ENCODE measurements at places on chromosomes 2 and 18. TPM values are rescaled to one million over a fixed set of nuclear protein-coding genes. Genes with fewer than 3 reads are reported as not detected.
A peak's percentile ranks its signal among the peaks of the same experiment; 100 is the strongest.

DNA sequence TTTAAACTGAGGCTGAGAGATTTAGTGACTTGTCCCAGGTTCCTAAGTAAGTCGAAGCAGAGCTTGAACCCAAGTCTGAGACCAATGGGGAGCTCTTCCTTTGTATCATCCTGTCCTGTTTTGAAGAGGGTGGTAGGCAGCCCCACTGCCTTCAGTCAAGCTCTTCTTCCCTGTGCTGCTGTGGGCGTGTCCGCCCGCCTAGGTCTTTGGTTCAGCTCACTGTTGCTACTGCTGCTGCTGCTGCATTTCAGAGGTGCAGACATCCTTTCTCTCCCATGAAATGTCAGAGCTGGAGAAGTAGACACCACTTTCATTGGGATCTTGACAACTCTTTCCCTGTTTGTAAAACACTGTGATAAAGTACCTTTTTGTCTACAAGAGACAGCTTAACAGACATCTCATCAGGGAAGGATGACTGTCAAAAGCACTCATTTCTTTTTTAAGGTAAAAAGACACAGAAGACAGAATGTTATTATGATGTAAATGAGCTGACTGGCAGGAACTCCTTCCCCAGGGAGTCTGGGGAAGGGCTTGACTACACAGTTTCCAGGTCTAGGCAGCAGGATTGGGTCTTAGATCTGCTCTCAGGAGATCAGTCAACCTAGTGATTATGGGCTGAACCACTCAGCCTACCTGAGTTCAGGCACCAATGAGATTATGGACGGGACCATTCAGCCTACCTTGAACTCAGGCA, 91.7 kb upstream of the TRIB2 start:
- peaks cover 21% of the 10 kb centered on the region for H3K36me3 ChIP-seq
- peaks cover 52% of the 10 kb centered on the region for H3K4me1 ChIP-seq
- DNase-seq, result peak; percentile 57
- 0 out of 2 replicates have a peak, but pooled peaks cover 3% of the 10 kb centered on the region for H3K27me3 ChIP-seq
- peak overlapping the region; percentile 73 for H3K27ac ChIP-seq

GRCh38 chr2:26584191-26584590, 57.0 kb downstream of the CIB4 start:
- H3K36me3 ChIP-seq, result no peaks in the 10 kb centered on the region
- no peak overlapping the region for H3K4me3 ChIP-seq
- H3K27me3 ChIP-seq, result peaks cover 6% of the 10 kb centered on the region
- H3K4me1 ChIP-seq, result no peaks in the 10 kb centered on the region

The RAD51AP2 gene
- 0.30 TPM for total RNA-seq

- peaks cover 5% of the 10 kb centered on the region for H3K27me3 ChIP-seq
- peaks cover 19% of the 10 kb centered on the region for H3K4me1 ChIP-seq
- peaks cover 12% of the 10 kb centered on the region for H3K36me3 ChIP-seq
- H3K4me3 ChIP-seq, result no peak overlapping the region
- no peak overlapping the region for H3K27ac ChIP-seq
- DNase-seq, result no peak
These were observed 47.2 kb upstream of the MGAT4A start for GRCh38 chr2:98778151-98778550.

GRCh38 chr2:201784563-201784962, 3.8 kb upstream of the ALS2 start:
- H3K4me3 ChIP-seq, result no peak overlapping the region
- H3K27ac ChIP-seq, result no peak overlapping the region
- peaks cover 11% of the 10 kb centered on the region for H3K4me1 ChIP-seq

The CRACDL gene
- 0.72 TPM for total RNA-seq

DNA sequence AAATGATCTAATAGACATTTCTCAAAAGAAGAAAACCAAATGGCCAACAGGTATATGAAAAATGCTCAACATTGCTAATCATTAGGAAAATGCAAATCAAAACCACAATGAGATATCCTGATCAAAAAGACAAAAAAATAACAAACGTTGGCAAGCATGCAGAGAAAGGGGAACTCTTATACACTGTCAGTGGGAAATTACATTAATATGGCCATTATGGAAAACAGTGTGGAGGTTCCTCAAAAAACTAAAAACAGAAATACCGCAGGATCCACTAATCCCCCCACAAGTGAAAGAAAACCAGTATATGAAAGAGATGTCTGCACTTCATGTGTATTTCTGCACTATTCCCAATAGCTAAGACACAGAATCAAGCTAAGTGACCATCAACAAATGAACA, 57.7 kb upstream of the CTIF start:
- no peaks in the 10 kb centered on the region for H3K36me3 ChIP-seq
- H3K27ac ChIP-seq, result no peak overlapping the region
- no peaks in the 10 kb centered on the region for H3K4me1 ChIP-seq
- no peak overlapping the region for H3K4me3 ChIP-seq
- DNase-seq, result no peak

- no peak overlapping the region for H3K4me3 ChIP-seq
- H3K36me3 ChIP-seq, result peaks cover 13% of the 10 kb centered on the region
- DNase-seq, result no peak
- no peaks in the 10 kb centered on the region for H3K27me3 ChIP-seq
- no peak overlapping the region for H3K27ac ChIP-seq
- no peaks in the 10 kb centered on the region for H3K4me1 ChIP-seq
These were observed 50.5 kb downstream of the USP37 start for GRCh38 chr2:218517434-218518206.

- no peak overlapping the region for H3K4me3 ChIP-seq
- no peak overlapping the region for H3K27ac ChIP-seq
- no peak for DNase-seq
- H3K4me1 ChIP-seq, result peaks cover 16% of the 10 kb centered on the region
- peaks cover 94% of the 10 kb centered on the region for H3K27me3 ChIP-seq
These were observed 11.3 kb downstream of the SIX2 start for GRCh38 chr2:44997963-44998362.

DNA sequence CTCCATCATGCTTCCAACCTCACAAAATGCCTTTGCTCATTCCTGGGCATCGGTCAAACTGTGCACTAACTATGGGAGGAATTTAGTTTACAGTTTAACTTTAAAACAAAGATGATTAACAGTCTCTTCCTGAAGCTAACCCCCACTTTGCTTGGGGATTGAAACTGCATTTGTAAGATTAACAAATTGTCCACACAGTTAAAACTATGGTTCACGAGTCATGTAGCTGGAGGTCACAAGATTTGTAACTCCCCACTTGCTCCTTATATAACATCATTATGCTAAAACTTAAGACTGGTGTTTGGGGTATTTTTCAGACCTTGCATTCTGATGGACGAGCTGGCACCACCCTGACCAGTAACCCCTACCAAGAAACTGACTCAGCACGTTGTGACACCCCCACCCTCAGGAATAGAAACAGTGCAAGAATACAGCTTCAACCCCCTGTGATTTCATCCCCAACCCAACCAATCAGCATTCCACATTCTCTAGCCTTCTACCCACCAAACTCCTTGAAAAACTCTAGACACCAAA, 252.3 kb downstream of the MBD5 start:
- H3K4me3 ChIP-seq, result no peak overlapping the region
- peaks cover 8% of the 10 kb centered on the region for H3K4me1 ChIP-seq

DNA sequence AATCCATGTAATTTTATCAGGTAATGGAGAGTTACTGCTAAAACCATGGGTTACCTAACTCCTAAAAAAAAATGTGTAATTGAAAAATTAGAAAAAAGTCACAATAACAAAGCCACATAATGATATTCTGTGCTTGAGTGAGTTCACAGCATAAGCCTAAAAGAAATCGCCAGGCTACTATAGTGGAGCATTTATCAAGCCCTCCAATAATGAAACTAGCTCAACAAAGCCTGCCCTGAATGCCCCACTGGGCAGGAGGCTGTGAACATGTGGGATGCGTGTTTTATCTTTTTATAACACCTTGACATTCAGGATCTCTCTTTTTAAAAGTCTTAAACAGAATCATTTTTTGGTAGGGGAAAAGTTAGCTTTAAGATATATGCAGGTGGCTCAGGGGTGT, 86.3 kb downstream of the KCTD18 start:
- no peak overlapping the region for H3K27ac ChIP-seq
- H3K4me1 ChIP-seq, result peaks cover 24% of the 10 kb centered on the region
- peaks cover 52% of the 10 kb centered on the region for H3K36me3 ChIP-seq
- H3K27me3 ChIP-seq, result no peaks in the 10 kb centered on the region
- no peak for DNase-seq

The CCDC141 gene
- total RNA-seq, result 8.5 TPM

The RFX8 gene
- 0.21 TPM for total RNA-seq

DNA sequence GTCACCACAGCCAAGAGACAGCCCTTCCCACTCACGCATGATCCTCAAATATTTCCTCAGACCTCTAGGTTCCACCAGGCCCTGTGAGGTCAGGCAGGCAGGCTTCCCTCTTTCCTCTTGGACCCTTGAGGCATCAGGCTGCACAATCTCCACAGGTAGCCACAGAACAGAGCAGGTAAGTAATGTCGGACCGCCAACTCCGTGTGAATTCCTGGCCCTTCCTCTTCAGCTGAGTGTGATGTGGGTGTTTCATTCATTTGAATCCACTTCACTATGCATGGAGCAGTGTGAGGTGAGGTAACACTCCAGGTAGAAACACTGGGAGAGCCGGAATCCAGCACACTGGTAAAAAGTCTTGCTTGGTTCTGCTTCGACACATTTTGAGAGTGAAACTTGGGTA, 44.0 kb downstream of the MRPL35 start:
- no peak overlapping the region for H3K27ac ChIP-seq
- H3K4me3 ChIP-seq, result no peak overlapping the region
- peaks cover 6% of the 10 kb centered on the region for H3K27me3 ChIP-seq
- peaks cover 11% of the 10 kb centered on the region for H3K4me1 ChIP-seq
- H3K36me3 ChIP-seq, result no peaks in the 10 kb centered on the region

The ASAP2 gene
- total RNA-seq, result 14.5 TPM

DNA sequence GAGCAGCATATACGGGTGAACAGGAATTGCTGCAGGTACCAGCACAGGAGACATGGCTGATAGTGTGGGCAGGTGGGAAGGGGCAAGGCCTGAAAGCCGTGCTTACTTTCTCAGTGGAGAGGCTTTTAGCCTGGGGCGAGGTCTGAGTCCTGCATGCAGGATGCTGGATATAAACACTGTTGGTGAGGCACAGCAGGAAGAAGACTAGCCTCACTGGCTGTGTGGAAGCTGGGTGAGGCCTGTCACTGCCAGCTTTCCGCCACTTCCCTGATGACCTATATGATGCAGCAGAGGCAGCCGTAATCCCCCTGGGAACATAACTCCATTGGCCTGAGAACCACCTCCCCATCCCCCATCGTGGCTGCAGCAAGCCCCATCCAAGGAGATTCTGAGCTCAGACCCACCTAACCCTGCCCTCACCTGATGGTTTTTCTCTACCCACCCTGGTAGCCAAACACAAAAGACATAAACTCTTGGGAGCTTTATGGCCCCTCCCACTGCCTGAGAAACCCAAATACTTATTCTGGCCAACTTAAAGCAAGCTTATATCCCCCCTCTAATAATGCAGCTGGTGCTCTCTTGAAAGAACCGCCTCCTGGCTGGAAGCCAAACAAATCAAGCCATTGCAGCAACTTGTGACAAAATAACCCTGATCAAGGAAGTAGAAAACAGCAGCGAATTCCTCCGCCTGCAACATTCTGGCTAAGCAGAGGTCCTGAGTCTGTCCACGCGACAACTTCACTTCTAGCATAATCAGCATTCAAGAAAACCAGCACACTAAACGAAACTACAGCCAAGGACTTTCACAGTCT, 54.6 kb upstream of the DSC1 start:
- no peak overlapping the region for H3K27ac ChIP-seq
- peaks cover 20% of the 10 kb centered on the region for H3K4me1 ChIP-seq
- H3K27me3 ChIP-seq, result no peaks in the 10 kb centered on the region
- DNase-seq, result no peak

DNA sequence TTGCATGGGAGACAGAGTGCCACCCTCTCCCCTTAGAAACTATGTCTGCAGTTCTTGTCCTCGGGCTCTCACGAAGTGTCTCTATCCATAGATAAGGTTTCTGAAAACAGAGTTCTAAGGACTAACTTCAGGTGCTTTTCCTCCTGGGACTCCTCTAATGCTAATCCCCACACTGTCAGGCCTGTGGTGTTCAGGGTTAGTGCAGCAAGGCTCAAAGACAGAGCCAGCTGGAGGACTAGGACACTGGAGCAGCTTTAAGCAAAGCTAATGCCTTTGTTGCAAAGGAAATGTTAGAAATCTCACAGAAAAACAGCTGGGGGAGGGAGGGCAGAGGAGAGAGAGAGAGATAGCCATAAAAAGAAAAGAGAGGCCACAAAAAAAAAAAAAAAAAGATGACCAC, 824.0 kb upstream of the FSHR start:
- DNase-seq, result no peak
- H3K36me3 ChIP-seq, result no peaks in the 10 kb centered on the region
- H3K27ac ChIP-seq, result no peak overlapping the region

GRCh38 chr2:141513853-141514252, 617.0 kb downstream of the LRP1B start:
- peaks cover 7% of the 10 kb centered on the region for H3K4me1 ChIP-seq
- no peak overlapping the region for H3K4me3 ChIP-seq
- no peaks in the 10 kb centered on the region for H3K27me3 ChIP-seq

The KIF1A gene
- total RNA-seq, result 279 TPM

GRCh38 chr2:228866781-228867180, 404.3 kb downstream of the PID1 start:
- no peak overlapping the region for H3K27ac ChIP-seq
- no peak for DNase-seq
- peaks cover 6% of the 10 kb centered on the region for H3K36me3 ChIP-seq

GRCh38 chr2:12495247-12495868, 221.4 kb upstream of the TRIB2 start:
- H3K36me3 ChIP-seq, result no peaks in the 10 kb centered on the region
- no peak overlapping the region for H3K4me3 ChIP-seq
- peaks cover 3% of the 10 kb centered on the region for H3K4me1 ChIP-seq

The TEKT4 gene
- total RNA-seq, result not detected

The SIGLEC15 gene
- total RNA-seq, result 0.48 TPM

The FAP gene
- not detected for total RNA-seq

The PLEK gene
- 0.37 TPM for total RNA-seq

DNA sequence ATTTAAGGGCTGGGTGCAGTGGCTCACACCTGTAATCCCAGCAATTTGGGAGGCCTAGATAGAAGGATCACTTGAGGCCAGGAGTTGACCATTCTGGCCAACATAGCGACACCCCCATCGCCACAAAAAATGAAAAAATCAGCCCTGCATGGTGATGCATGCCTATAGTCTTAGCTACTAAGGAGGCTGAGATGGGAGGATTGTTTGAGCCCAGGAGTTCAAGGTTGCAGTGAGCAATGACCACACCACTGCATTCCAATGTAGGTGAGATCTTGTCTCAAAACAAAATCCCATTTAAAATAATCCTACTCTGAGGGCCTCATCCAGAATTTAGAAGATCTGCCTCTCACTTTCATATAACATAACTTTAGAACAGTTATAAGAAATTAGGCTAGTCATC, 2.7 kb upstream of the SERTAD2 start:
- no peak for DNase-seq
- no peak overlapping the region for H3K4me3 ChIP-seq
- peaks cover 28% of the 10 kb centered on the region for H3K4me1 ChIP-seq
- H3K36me3 ChIP-seq, result no peaks in the 10 kb centered on the region

The CGREF1 gene
- 4.0 TPM for total RNA-seq

All from WTC11 (cell line).